Nucleus accumbens (tissue), 56 donors: ENCODE measurements at places on chromosomes 6 and 20.

DNA sequence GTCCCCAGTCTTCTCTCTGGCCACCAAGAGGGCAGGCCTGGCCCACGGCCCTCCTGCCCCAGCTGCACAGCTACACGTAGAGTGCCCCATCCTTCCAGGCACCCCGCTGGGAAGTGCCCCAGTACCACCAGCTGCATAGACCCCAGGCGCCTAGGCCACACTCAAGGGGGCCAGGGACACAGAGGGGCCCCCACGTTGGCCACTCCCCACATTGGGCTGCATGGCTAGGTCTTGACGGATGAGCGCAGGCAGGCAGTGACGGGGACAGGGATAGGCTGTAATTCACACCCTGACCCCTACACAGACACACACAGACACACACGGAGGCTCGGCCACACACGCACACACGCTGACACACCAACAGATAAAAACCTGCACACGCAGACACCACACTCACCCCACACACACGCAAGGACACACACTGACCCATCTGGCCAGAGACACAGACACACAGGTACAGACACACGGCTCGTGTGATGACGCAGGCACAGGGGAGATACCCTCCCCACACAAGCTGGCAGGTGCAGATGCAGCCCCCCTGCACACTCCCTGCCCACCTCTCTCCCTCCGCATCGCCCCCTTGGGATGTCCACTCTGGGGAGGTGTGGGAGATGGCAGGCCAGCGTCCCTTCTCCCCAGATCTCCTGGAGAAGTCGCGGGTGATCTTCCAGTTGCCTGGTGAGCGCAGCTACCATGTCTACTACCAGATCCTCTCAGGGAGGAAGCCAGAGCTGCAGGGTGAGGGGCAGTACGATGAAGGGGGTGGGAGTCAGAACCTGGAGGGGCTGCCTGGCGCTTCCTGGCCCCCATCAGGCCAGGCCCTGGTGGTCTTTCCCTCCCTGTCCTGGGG, 30.0 kb downstream of the MYH7B start:
- no peak for DNase-seq

DNA sequence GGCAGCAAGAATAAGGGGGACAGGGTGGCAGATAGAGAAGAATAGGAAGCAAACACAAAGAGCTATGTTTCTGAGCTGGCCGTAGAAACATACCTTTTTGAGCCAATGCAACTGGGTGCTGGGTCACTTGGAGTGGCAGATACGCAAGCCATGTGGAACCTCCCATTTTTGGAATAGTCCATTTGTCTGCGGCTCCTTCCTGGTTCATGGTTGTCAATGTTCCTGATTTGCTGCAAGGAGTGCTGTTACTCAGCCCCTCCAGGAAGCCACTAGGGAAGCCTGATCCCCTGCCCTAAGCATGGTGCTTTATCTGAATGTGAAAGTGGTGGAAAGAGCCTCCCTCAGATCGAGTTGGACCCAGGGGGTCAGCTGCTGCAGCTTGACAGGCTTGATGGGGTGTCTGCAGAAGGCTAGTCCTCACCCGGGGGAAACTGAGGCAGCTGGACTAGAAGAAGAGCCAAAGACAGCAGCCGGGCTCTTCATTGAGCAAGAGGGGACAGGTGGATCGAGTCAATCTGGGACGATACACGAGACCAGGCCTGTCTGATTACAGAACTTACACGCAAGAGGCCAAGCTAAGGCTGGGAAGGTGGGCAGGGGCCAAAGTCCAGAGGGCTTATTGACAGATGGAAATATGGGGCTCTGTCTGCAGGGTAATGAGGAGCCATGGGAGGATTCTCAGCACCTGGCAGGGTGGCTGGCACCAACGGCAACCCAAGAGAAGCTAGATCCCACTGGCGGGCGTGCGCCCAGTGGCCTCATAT, 57.4 kb upstream of the CTNNBL1 start:
- DNase-seq, result no peak

GRCh38 chr6:53831936-53832660, 37.3 kb downstream of the LRRC1 start:
- DNase-seq, result no peak

DNA sequence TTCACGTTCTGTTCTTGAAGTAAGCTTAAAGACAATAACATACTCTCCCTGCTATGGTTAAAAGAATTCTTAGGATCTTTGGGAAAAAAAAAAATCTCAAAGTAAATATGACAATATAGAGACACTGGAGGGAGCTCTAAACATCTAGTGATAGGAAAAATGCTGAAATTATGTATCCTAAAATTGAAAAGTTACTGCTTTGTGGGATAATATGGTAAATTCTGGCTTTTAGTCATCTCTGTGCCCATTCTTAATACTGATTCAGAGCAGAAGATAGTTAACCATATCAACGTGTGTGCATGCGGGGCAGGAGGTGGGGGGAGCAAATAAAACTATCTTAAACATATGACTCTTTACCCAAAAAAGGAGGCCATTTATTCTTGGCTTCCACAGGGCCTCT, 165.4 kb downstream of the GMPR start:
- DNase-seq, result no peak

- DNase-seq, result no peak
Observed at GRCh38 chr20:38900606-38901005, 25.6 kb upstream of the FAM83D start.

GRCh38 chr6:84314377-84314898, 87.0 kb upstream of the CEP162 start:
- DNase-seq, result no peak

DNA sequence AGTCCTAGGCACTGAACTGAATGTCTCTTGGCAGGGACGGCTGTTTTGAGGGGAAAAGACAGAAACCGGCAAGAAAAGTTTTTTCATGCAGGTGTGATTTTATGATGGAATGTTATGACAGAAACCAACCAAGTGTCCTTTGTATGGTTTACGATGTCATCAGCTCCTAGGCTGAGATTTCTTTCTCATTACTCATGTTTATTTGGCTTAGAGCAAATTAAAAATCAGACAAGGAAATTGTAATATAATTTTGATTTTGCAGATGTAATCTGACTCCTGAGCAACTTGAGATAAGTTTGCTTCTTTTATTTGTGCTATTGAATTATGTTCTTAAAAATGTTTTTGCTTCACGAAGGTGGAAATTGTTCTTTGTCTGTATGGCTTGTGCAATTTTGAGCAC, 58.8 kb upstream of the MAP3K7 start:
- DNase-seq, result no peak

GRCh38 chr20:37526238-37526838, 1.3 kb downstream of the BLCAP start:
- DNase-seq, result peak; percentile 15

- DNase-seq, result no peak
Observed at GRCh38 chr6:73004231-73004630, 221.1 kb downstream of the KHDC1L start.

DNA sequence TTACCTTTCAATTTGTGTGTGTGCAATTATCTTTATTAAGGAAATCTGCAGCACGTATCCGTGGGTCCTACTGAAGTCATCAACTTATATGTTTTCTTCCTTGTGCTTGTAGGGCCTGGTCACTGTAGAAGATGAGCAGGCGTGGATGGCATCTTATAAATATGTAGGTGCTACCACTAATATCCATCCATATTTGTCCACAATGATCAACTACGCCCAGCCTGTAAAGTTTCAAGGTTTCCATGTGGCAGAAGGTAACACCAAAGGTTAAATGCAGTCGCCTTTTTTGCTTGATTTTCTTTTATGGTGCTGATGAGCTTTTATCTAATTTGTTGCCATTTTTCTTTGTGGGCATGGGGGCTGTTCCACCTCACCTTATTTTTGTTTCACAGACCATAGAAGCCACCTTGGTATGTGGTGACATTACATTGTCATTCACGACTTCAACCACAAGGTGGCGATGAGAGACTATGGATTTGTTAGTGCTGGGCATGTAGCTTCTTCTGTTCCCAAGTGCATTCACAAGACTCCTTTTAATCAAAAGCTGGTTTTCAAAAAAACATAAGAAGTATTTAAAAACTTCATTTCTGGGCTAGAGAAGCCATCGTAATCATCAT, 106.5 kb upstream of the LAMP5 start:
- DNase-seq, result peak; percentile 43

- DNase-seq, result no peak
Observed at GRCh38 chr20:15596220-15596890, 976.9 kb downstream of the KIF16B start.

- no peak for DNase-seq
Observed at GRCh38 chr6:124668028-124668427, 294.2 kb upstream of the RNF217 start.

- DNase-seq, result no peak
Observed at GRCh38 chr6:134340179-134340975, 22.5 kb upstream of the SGK1 start.

DNA sequence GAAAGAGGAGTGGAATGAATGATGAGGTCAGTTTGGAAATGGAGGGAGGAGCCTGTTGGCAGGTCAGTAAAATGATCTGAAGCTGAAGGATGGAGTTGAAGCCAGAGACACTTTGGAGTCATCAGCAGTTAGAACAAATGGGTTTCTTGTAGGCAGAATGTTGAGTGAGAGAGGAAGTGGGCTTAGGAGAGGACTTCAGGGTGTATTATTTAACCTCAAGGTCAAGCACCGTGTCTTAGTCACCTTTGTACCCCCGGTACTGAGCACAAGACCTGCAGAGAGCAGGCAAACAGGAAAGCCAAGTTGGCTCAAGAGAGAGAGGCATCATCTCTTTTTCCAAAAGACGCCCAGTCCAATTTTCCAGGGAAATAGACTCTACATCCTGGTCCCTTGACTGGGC, 23.3 kb downstream of the C20orf173 start:
- no peak for DNase-seq

- no peak for DNase-seq
Observed at GRCh38 chr20:32354592-32355416, 3.3 kb upstream of the ASXL1 start.

DNA sequence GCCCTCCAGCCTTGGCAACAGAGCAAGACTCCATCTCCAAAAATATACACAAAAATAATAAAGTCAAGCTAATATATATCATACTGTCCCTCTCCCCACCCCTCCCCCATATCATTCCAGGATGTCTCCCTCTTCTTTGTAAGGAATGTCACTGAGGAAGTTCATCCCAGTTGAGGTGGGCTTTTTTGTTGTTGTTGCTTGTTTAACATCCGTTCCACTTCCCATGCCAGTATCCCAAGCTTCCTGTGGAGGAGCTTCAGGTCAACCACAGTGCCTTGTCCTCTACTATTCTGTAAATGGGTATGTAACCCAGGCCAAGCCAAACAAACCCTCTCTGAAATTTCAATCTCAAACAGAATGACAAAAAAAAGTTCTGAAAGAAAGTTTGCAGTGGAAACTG, 19.0 kb upstream of the PTPN1 start:
- no peak for DNase-seq

DNA sequence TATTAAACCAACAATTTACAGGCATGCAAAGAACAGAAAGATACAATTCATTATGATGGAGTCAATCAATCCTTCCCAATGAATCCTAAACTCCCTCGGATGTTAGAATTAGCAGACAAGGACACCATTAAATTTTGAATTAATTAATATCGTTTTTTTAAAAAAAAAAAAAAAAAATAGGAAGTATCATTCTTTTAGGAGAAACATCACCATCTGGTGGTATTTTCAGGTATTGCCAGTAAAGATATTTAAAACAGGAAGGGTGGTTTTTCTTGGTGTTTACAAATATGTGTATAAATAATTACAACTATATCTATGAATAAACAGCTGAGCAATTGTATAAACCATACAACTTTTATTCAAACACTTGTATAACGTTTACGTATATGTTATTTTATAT, 564.4 kb downstream of the HAO1 start:
- no peak for DNase-seq

GRCh38 chr20:21682521-21682954, 22.9 kb upstream of the PAX1 start:
- no peak for DNase-seq
